ENCODE measurements at places on chromosomes 7 and 10.

DNA sequence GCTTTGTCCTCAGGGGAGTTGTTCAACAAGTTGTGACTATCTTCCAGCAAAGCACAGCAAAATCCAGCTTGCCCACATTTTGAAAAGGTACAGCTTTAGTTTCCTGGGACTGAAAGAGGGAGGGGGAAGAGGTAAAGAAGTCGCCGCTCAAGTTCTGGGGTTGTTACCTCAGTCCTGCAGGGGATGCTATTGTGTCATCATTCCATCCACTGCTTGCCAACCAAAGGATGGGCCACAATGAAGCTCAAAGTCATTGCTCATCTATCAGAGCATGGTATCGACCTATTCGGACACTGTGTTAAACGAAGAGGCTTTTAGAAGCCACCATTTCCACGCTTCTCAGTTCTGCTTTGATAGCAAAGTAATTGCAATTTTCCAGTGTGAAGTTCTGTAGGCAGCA, 34.3 kb downstream of the NPY start:
- DNase-seq: no peak

DNA sequence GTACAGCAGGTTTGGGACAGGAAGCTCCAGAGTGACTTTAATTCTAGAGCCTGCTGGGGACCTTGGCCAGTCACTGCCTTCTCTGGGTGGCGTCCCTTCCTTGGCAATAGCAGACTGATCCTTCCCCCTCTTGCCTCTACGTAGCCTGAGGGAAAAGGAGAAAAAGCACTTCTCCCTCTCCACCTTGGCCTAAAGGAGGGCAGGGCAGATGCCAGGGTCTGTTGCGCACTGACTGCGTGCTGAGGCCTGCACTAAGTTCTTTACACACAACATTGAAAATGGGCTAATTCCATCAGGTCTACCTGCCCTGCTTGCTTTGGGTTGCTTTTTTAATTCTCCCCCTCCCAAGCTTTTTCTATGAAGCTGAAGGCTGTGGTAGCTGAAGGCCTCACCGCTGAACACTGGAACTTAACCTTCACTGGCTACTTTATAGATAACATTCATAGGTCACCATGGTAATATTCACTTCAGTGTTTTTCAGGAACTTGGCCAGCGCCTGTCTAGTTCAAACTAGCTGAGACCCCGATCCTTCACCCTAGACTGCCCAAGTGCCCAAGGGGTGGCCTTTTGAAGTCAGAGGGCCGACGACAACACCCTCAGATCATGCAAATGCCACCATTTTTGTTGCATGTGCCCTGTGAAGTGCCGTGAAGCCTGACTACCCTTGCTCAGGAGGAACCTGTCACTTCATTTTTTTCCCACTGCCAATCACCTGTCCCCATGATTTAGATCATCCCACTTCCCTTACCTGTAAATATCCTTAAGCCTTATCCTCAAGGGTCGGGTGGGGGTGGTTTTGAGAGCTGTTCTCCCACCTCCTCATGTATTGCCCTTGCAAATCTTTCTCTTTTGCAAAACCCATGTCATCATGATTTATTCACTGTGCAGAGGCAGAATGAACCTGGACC, 28.7 kb downstream of the PRF1 start:
- no peak for DNase-seq

DNA sequence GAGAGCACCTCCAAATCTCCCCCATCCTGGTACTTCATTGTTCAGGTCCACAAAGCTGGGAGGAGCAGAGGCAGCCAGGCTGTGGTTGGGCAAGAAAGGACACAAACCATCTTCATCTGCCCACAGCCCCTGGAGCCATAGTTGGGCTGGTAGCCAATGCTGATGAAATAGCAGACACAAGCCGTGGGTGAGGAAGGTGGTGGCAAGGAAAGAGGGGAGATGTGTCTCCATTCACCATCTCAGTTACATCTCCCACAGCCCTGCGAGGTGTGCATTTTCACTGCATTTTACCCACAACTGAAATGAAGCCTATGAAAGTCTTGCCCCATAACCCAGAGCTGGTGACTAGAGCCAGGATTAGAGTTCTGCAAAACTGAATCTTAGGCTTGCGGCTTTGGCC, 35.0 kb downstream of the PIK3AP1 start:
- no peak for DNase-seq

DNA sequence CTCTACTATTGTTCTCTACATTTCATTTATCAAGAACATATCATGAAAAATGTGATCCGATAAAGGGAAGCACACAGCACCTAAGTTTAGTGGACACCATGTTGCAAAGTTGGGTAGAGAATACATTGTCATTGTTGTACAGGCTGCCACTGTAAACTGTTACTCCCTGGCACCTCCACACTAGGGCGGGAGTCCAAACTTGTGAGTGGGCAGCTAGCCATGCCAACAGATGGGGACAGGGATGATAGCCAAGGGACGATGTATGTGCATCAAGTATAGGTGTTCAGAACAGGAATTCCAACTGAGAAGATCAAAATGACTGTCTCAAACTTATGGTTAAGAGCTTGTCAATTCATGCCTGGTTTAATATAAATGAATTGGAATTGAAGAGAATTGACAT, 31.1 kb upstream of the COMMD3 start:
- no peak for DNase-seq

Measured in skeletal muscle cell (primary cell).